KG1 (cell line): ENCODE measurements at places on chromosomes 7 and 10.

DNA sequence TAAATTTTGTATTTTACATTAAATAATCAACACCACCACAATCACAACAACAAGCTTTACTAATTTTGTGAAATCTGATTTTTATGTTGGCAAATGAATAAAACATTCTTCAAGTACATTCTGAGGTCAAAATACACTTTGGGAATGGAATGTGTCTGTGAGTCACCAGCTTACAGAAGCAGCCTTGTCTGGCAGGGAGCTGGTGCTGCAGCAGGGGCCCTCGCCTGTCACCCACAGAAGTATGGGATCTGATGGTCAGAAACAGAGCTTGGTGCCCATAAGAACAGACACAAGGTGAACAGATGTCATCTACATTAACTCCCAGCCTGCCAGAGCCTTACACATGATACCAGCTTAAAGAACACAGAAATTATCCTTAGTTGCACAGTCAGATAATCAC is 496.9 kb downstream of the CCSER2 start:
- no peak for DNase-seq

- DNase-seq: no peak
Observed at GRCh38 chr7:101817471-101818286, at the start of gene CUX1. CUX1 (plus strand) TSS chr7:101817626; CDS start chr7:101817640, 14 bp downstream.

DNA sequence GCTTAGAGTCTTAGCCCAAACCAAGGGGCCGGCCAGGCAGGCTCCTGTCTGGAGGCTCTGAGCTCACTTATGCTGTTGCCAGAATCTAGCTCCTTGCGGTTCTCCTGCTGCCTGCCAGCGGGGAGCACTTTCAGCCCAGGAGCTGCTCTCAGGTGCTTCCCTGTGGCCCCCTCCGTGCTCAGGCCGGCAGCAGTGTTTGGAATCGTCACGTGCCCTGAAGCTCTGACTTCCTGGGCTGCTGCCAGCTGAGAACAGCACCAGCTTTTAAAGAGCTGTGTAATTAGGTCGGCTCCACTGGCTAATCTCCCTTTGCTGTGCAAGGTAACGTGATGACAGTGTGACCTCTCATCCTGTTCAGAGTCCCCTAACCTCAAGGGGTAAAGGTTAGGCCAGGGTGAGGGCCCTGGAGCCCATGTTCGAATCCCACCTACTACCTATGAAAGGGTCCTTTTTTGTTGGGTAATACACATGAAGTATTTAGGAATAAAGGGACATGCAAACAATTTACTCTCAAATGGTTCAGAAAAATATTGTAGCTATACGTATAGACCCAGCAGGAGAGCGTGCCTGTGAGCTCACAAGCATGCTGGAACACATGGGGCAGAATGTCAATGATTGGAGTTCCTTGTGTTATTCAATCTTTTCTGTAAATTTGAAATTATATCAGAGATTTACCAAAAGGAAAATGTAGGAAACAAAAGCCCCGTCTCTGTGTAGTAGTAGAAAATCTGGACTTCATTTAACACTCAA is 16.6 kb downstream of the ZNF862 start:
- no peak for DNase-seq

DNA sequence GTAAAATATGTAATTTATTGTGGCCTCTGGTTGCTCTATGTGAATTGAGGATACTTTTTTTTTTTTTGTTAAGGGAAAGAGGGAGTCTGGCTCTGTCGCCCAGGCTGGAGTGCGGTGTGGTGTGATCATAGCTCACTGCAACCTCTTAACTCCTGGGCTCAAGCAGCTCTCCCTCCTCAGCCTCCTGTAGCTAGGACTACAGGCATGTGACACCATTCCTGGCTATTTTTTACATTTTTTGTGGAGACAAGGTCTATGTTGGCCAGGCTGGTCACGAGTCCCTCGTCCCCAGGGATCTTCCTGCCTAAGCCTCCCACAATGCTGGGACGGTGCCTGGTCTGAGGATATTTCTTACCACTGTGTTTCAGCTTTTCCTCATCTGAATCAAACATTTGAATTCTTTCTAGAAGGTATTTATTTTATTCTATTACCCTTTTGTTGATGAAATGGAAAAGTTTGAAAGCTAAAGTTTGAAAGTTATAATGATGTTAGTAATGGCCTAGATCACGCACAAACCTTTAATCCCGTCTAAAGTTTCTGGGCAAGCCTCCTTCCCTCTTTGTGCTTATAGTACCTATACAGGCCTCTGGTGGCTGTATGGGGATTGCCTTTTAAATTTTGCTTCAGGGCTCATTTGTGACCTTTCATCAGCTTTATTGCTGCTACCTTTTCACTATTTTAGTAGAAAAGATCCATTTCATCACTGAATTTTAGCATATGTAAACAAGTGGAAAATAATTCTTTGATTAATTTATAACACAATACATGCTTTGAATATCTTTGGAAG is 2.0 kb downstream of the IFRD1 start:
- no peak for DNase-seq

GRCh38 chr7:151014950-151015349 is 9.3 kb downstream of the ATG9B start:
- DNase-seq: no peak

DNA sequence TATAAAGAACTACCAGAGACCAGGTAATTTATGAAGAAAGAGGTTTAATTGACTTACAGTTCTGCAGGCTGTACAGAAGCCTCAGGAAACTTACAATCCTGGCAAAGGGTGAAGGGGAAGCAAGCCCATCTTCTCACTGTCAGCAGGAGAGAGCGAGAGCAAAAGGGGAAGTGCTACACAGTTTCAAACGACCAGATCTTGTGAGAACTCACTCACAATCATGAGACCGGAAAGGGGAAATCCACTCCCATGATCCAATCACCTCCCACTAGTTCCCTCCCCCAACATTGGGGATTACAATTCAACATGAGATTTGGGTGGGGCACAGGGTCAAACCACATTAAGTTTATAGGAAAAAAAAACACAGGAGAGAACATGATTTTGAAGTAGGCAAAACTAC is 222.1 kb upstream of the SHH start:
- DNase-seq: peak; percentile 12

- DNase-seq: no peak
Observed at GRCh38 chr7:95980167-95980566, 207.8 kb downstream of the DYNC1I1 start.

- no peak for DNase-seq
Observed at GRCh38 chr10:23198610-23198939, 6.5 kb downstream of the PTF1A start.

- DNase-seq: no peak
Observed at GRCh38 chr10:3874990-3875841, 90.2 kb upstream of the KLF6 start.

DNA sequence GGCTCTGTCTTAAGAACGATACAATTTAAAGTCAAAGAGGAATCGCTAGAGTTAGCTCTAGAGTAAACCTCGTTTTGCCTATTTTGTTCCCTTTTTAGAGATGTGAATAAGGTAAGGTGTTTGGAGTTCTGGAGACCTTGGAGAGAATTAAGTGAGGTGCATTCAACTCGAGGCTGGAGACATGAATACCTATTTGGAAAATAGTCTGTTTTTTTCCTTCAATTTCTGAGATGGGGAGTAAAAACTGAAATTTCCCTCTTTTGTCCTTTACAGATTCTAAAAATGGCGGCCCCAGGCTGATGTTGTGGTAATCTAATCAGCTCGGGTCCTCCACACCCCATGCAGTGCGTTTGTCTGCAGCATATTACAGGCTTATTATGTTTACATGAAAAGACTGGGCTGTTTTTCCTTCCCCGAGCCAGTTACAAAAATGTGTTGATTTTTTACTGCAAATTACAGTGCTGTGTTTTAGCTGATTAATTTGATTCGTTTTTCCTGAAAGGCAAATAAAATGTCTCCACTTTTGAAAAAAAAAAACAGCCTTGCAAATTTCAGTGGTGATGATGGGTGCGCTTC is 1.5 kb downstream of the KMT2E start:
- DNase-seq: no peak

- no peak for DNase-seq
Observed at GRCh38 chr7:142927085-142927745, 6.3 kb downstream of the TRPV5 start.

DNA sequence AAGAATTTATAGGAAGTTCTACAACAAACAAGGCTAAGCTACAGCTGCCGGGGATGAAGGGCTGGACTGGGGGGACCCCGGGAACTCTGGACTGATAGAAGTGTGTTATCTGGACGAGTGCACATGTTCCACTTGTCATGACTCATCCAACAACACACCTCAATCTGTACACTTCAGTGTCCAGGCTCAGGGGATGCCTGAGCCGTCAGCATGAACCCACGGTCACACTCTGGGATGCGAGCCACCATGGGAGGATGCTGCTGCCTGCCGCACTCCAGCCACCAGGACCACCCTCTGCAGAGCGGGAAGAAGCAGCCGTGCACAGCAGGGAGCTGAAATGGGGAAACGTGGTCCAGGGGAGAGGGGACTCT is 67.5 kb downstream of the MAD1L1 start:
- no peak for DNase-seq

- DNase-seq: no peak
Observed at GRCh38 chr10:103772096-103772845, 83.1 kb downstream of the SH3PXD2A start.

GRCh38 chr10:76017026-76017732 is 585.8 kb downstream of the LRMDA start:
- DNase-seq: no peak

- DNase-seq: no peak
Observed at GRCh38 chr10:104309980-104310978, 28.0 kb downstream of the ITPRIP start.

DNA sequence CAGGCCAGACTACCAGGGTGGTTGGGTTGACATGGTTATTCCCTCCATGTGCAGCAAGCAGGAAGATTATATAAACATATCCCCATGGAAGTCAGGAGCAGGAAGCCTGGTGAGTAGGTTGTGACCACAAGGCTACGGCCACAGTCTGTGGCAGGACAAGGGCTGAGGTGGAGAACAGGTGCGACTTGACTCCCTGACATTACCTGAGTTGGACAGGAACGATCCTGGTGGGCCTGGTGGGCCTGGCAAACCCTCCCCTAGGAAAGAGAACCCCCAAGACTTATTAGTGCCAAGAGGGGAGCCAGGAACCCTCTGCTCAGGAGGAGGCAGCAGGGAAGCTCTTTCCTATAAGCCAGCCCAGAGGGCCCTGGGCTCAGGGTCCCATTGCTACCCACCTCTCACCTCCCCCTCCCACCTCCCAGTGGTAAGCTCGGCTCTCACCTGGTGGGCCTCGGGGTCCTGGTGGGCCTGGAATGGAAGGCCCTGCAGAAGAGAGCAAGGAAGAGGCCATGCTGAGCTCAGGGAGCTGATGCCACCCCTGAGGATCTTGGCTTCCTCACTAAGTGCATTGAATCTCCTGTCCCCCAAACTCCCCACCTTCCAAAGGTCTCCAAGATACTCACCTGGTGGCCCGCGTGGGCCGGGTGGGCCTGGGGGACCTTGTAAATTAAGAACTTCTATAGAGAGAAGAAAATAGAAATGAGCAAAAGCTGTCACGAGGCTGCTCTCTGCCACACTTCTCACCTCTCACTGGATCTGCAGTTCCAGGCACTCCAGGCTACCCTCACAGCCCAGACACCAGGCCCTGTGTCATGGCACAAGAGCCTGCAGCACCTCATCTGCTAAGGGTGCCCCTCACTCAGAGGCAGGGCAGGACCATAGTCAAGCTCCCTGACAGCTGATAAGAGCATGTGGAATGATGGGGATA is 44.6 kb downstream of the COL17A1 start:
- DNase-seq: no peak

DNA sequence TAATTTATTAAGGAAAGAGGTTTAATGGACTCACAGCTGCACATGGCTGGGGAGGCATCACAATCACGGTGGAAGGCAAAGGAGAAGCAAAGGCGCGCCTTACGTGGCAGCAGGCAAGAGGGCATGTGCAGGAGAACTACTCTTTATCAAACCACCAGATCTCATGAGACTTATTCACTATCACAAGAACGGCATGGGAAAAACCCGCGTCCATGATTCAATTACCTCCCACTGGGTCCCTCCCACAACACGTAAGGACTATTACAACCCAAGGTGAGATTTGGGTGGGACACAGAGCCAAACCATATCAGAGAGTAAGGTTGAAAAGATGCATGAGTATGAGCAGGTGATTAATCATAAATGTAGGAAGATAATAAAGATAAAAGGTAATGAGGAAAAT is 3.2 kb upstream of the JCAD start:
- DNase-seq: no peak

GRCh38 chr7:35839860-35840854 is 39.3 kb downstream of the SEPTIN7 start:
- no peak for DNase-seq

DNA sequence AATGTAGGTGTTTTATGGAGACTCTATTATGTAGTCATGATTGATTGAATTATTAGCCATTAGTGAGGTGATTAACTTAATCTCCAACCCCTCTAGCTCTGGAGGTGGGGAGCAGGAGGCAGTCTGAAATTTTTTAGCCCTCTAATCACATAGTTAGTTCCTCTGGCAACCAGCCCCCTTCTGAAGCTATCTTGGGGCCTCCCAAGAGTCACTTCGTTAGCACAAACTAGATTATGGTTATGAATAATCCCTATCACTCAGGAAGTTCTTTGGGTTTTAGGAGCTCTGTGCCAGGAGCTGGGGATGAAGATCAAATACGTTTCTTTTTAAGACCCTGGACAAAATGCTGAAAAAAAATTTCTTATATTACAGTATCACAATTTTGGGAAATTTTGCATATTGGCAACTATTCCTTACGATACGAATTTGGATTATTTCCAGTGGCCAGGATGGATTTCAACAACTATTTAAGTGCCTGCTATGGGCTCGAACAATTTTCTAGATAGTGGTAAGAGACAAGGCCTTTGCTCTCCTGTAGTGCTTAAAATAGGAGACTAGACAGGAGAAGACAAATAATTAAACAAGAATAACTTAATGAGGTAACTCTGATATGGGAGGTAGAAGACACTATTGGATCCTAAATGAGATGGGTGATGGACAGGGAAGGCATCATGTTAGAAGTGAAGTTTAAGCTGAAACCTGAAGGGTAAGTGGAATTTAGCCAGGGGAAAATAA is 52.9 kb downstream of the BTAF1 start:
- DNase-seq: no peak

- DNase-seq: no peak
Observed at GRCh38 chr10:28807760-28808613, 130.7 kb downstream of the BAMBI start.
